ENCODE measurements at places on chromosomes 1 and 21.

GRCh38 chr1:24966121-24966723, 36.1 kb upstream of the RUNX3 start:
- DNase-seq, result no peak

DNA sequence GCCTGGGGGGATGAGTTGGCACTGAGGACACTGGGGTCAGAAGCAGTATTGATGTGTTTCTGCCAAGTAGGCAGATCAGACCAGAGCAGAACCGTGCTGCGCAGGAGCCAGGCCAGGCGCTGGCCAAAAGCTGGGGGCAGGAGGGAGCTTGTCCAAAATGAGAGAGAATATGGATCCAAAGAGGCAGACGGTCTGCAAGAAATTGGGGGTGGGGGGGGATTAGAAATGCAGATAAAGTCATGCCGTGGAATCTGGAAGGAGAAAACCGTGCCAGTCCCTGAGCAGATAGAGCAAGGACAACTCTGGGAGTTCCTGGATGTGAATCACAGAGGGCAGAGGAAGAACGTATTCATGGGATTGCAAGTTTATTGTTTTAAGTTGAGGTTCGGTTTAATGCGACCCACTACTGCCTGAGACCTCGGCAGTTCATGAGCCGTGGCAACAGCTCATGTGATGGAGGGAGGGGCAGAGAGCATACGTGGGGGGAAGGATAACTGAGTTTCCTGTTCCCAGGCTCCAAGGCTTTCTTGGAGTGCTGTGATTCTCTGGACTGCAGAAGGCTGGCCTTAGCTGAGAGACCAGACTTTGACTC, 224.0 kb downstream of the FGGY start:
- DNase-seq, result no peak

GRCh38 chr1:233667741-233668140, 53.8 kb downstream of the KCNK1 start:
- DNase-seq, result no peak

GRCh38 chr21:24897883-24898282, 709.4 kb downstream of the MRPL39 start:
- DNase-seq, result no peak

DNA sequence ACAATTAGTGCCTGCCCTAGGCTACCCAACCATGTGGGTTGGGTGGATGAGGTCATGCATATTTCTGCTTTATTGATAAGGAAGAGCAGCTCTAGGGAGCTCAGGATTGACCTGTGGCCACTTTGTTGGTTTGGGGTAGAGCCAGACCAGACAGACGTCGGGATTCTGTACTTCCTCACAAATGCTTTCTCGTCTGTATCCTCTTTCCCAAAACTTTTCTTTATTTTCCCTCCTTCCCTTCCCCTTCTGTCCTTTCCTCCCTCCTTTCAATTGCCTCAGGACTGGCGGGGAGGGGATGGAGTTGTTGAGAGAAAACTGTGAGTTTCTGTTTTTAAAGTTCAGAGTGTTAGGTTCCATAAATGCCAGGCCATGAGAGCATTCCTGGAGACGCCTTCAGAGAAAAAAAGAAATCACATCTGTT, 68.0 kb downstream of the UCK2 start:
- DNase-seq, result no peak

- DNase-seq, result no peak
Observed at GRCh38 chr1:201393076-201393475, 6.0 kb downstream of the LAD1 start.
